ENCODE measurements at places on chromosomes 12 and 14. TPM values are rescaled to one million over a fixed set of nuclear protein-coding genes. Genes with fewer than 3 reads are reported as not detected.

DNA sequence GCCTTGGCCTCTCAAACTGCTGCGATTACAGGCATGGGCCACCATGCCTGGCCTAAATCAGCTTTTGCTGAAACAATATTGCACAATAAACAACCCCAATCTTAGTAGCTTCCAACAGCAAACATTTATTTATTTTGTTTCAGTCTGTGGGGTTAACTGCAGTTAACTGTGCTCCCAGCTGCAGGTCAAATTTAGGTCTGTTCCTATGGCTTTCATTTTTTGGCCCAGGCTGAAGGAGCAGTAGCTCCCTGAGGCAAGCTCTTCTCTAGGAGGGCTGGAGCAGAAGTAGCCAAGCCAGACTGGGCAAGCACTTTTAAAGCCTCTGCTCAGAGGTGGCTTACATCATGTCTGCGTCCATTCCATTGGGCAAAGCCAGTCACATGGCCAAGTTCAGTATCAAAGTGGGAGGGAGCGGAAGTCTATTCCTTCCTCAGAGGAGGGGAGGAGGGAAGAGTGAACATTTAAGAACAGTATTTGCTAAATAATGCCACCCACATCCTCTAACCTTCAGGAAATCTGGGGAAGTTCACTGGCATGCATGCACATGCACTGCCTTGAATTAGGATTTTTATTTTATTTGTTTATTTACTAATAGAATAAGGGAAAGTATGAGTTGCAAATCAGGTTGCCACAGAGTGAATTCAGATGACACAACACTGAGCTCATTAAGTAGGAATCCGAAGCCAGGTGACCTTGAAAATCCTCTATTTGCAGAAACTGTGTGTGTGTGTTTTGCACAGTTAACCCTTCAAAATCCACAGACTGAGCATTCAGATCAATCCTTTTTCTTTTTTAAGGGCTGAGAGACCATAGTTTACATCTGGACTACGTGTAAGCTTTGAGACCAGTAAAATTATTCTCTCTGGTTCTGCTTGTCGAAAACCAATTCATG, 122.0 kb upstream of the SEL1L start:
- DNase-seq: no peak

- no peak for DNase-seq
These were observed 228.8 kb upstream of the RGS6 start for GRCh38 chr14:71703477-71703876.

DNA sequence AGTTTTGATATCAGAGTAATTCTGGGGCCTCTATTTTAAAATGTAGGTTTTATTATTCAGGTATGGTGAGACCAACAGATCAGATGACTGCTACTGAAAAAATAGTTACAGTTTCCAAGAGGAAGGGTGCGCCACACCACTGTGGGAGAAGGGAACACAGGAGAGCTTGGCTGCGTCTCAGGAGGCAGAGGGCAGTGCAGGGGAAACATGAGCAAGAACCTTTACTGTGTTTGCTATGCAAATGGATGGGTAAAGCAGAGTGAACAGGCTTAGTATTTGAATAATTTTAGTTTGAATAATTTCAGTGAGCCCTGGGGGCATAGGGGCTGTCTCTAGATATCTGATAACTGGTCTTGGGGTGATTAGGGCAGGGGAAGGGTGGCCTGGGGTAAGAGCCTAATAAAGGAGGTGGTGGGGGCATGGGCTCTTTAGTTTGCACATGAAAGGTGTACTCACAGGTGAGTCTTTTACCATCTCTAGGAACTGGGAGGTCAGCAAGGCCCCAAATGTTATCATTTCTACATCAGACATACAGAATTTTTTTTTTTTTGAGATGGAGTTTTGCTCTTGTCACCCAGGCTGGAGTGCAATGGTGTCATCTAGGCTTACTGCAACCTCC, 196.8 kb upstream of the NEDD1 start:
- DNase-seq: peak; percentile 20

- no peak for DNase-seq
These were observed 9.8 kb downstream of the NPC2 start for GRCh38 chr14:74483321-74483720.

DNA sequence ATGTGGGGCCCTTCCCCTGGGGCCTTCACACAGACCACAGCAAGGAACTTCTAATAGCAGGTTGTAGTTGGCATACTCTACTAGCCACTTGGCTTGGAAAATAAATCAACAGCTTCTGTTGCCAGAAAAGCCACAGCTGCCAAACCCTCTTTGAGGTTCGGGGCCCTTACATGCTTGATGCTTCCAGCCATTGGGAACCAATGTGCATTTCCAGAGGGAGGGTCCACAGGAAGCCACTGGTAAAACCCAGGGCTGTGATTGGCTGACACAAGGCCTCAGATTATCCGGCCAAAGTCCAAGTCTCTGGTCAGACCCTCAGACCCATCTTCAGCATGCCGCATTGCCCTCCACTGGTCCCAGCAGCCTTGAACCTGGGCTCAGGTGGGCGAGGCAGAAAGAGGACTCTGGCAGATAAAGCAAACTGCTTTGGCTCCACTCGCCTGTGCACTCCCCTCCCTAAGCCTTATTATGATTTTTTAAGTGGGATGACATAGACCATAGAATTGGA, 214.4 kb downstream of the BCL11B start:
- DNase-seq: no peak

GRCh38 chr14:68047906-68048305, 228.3 kb downstream of the RAD51B start:
- no peak for DNase-seq

DNA sequence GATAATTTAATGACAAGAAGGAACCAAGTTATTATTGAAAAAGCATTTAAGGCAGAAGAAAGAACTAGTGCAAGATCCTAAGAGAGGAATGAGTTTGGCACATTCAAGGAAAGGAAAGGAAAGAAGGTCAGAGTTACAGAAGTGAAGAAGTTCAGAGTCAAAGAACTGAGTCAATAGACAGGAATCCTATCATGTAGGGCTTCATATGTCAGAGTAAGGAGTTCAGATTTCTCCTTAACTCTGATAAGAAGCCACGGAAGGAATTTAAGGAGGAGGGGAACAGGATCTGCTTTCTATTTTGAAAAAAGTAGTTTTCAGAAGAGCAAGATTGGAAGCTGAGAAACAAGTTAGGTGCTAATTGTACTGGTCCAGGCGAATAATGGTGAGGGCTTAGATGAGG, 223.1 kb upstream of the FOXN3 start:
- DNase-seq: no peak

GRCh38 chr12:121668750-121669520, 519 bp downstream of the MORN3 start:
- peak; percentile 80 for DNase-seq

DNA sequence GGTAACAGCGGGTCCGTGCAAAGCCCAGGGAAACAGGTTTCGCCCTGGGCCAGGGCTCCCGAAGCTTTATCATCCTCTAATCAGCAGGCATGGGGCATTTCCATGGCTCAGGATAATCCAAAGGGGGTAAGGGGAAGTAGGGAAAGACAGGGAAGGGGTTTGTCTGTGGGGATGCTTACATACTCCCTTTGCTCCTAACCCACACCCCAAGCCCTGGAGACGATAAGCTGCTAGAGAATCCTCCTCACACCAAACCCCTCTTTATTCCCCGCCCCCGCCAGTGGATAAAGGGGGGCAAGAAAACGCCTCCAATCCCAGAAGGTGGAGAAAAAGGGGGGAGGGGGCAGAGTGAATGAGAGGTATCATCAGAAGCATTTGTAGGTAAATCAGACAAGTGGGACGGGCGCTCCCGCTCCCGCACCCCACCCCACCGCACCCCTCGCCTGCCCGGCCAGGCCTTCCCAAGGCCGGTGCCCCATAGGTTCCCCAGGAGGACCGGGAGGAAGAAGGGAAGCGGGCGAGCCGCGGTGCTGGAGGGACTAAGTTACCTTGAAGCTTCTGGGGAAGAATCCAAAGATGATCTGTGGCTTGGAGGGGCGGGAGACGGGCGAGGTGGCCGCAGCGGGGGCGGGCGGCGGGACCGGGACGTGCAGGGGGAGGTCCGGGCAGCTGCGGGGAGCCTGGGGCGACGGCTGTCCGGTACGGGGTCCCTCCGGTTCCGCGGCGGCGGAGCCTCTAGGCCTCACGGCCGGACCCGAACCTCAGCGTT, 762 bp downstream of the PPP2R5E start:
- peak; percentile 13 for DNase-seq

DNA sequence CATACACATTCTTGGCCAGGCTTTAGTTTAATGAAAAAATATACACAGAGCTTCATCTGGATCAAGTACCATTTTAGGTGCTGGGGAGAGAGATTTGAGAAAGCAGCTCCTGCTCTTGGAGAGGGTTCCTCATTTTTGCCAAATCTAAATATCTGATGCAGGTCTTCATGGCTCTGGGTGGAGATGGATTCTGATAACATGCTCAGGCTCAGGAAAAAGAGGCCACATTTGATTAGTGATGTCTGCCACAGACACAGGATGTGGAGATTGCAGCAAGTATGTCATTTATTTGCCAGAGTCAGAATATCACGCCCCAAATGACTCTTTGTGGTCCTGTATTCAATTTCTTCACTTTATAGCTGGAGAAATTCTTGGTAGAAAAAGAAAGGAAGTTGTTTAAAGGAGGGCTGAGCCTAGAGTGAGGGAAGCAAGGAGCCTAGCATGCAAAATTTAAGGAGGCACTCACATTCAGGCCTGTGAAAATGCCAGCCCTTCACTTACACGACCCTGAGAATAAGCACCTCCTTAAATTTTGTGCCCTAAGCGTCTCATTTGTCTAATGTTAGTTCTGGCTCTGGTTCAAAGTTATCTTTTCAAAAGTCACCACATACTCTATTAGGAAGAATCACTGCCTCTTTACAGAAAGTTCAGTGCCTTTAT, 492.9 kb upstream of the TBX3 start:
- DNase-seq: no peak

GRCh38 chr14:105026802-105027563, 6.1 kb upstream of the CDCA4 start:
- no peak for DNase-seq

GRCh38 chr14:32896979-32897697, 41.5 kb upstream of the NPAS3 start:
- no peak for DNase-seq

GRCh38 chr14:71050227-71050823, 143.1 kb downstream of the PCNX1 start:
- DNase-seq: no peak

DNA sequence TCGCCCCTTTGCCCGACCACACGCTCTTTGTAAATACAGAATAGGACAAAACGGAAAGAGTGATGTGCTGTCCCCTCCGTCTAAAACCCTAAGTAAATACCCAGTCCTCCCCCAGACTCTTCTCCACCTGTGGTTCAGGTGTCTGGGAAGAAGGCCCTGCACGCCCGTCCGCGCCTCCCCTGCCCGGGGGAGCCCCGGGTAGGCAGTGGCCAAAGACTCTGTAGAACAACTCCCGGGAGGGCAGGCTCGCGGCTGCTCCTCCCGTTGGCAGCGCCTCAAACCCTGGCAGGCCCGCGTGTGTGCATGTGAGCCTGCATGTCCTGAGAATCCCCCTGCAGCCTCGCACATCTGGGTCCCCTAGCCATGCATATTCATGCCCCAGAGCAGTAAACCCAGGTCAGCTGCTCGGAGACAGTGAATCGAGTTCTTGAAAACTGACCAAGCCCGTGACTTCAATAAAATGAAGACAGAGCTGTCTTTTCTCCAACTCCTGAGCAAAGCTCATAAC, 165.8 kb downstream of the MON2 start:
- DNase-seq: no peak

GRCh38 chr12:111993292-111994150, 19.4 kb downstream of the TMEM116 start:
- peak; percentile 42 for DNase-seq

The NFYB gene
- total RNA-seq: 23.3 TPM

The HIF1A gene
- total RNA-seq: 417 TPM

The WNT5B gene
- total RNA-seq: not detected

The CCDC38 gene
- total RNA-seq: not detected

The OTOGL gene
- total RNA-seq: not detected
